ENCODE measurements at places on chromosomes 13 and 19.

DNA sequence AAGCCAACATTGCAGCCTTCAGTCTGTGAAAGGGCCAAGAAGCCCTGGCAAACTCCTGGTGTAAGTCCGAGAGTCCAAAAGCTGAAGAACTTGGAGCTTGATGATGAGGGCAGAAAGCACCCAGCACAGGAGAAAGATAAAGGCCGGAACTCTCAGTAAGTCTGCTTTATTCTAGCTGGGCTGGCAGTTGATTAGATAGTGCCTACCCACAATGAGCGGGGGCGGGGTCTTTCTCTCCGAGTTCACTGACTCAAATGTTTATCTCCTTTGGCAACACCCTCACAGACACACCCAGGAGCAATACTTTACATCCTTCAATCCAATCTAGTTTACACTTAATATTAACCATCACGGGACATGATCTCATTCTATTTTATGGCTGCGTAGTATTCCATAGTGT lies 1317.1 kb downstream of the SLITRK1 start:
- DNase-seq, result no peak

DNA sequence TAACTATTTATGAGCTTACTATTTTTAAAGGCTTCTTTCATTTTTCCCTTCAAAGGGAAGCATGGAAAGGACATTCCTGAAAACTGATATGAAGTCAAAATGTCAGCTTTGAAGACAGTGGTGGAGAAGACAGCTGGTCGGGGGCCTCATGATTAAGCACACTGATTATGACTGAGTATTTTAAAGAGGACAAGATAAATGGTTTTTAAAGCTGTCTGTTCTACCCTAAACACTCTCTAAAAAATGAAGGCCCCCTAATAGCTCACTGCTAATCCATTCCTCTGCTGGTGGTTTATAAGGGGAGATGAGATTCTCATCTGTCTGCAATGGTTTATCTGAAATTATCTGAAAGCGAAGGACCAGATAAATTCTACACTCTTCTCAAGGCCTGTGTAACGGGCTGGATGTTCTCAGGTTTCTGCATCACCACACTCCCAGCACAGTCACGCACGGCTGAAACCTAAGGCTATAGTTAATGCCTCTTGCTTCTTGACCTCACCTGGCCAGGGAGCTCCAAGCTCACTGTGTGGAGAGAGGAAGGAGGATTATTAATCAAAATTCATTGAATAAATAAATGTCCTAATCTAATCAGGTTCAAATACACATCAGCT lies 86.9 kb upstream of the DOCK9 start:
- DNase-seq, result no peak

DNA sequence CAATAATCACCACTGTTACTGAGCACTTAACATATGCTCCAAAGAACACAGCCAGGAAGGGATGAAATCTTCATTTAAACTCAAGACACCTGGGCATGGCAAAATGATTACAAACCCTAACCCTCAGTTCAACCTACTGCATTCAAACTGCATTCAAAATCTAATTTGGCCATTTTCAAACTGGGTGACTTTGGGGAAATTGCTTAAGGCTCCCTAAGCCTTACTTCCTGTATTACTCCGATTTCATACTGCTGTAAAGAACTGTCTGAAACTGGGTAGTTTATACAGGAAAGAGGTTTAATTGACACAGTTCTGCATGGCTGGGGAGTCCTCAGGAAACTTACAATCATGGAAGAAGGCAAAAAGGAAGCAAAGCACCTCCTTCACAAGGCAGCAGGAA lies 50.4 kb downstream of the CBY2 start:
- DNase-seq, result no peak

DNA sequence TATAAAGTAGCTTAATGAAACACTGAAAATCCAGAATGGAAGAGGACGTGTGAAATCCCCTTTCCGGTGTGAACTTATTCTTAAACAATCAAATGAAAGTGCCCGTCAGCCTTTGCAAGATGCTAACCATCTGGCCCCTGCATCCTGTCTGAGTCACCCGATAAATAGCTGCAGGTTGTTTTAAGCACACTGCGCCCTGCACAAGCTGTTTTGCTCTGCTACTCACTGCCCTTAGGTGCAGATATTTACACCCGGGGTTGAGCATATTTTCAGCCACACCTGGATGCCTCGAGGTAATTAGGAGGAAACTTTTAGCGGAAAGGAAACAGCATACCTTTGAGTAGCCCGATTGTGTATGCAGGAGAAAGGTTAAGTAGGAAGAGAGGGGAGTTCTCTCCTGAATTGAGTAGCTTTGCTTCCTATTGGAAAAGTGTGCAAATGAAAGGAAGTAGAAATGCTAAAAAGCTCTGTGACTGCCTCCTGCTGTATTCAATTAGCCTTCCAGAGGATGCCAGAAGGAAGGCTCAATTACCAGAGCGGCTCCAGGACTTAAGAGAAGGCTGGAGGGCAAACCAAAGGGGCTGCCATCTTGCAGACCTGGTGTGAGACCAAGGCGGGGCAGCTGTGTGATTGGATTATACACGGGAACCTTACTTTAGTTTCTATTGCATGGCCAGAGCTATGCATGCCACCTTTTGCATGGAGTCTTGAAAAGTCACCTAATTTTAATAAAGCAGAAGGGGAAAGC lies 42.5 kb downstream of the IRS2 start:
- DNase-seq, result no peak

DNA sequence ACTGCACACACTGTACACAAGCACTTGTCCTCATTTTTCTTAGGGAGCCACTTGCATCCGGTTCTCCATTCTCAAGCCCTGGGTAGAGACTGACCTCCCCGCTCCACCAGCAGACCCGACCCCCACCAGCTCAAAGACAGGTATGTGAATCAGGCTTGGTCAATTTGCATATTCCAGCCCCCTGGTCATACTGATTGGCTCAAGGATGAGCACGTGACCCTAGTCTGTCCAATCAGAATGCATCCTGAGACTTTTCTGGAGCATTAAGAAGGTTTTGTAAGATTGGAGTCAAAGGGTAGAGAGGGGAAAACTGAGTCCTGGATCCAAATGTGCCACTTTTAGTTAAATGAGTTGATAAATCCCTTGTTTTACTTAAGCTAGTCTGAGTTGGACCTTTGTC lies 34.1 kb downstream of the NOTCH3 start:
- no peak for DNase-seq

GRCh38 chr13:43650882-43651281 lies 135.9 kb downstream of the ENOX1 start:
- DNase-seq, result no peak

GRCh38 chr13:94656766-94657165 lies 55.1 kb downstream of the GPR180 start:
- no peak for DNase-seq

- DNase-seq, result no peak
Observed at GRCh38 chr19:18704971-18705370, 21.5 kb downstream of the CRTC1 start.

DNA sequence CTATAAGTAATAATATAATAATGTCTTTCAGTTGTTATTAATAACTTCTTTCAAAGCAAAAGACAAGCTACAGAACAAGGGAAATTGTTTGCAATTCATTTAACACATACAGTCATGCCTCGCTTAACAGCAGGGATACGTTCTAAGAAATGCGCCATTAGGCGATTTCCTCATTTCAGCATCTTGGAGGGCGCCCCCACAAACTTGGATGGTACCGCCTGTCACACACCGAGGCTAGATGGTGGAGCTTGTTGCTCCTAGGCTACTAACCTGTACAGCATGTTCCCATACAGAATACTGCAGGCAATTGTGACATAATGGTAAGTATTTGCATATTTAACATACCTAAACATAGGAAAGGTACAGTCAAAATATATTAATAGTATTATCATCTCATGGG lies 8.2 kb upstream of the ANKRD10 start:
- no peak for DNase-seq

GRCh38 chr13:32956595-32956933 lies 59.7 kb upstream of the KL start:
- DNase-seq, result no peak

GRCh38 chr13:87754097-87754496 lies 82.9 kb downstream of the SLITRK5 start:
- DNase-seq, result no peak

- no peak for DNase-seq
Observed at GRCh38 chr19:2699413-2700140, 2.9 kb downstream of the GNG7 start.

GRCh38 chr13:112912726-112913440 lies 56.1 kb upstream of the MCF2L start:
- DNase-seq, result no peak

- DNase-seq, result no peak
Observed at GRCh38 chr13:49206641-49207040, 13.5 kb upstream of the MLNR start.

DNA sequence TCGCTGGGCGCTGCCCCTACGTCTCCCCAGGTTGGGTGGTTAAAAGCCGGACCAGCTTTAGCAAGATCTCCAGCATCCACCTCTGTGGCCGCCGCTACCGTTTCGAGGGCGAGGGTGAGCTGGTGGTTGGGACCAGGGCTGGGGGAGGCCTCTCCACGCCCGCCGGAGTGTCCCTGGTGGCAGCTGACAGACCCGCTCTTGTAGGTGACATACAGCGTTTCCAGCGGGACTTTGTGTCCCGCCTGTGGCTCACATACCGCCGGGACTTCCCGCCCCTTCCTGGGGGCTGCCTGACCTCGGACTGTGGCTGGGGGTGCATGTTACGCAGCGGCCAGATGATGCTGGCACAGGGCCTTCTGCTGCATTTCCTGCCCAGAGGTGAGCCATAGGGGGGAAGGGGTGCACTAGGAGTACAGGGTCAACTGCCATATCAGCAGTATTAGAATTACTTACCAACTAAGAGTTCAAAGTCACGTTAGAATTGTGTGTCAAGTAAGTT lies 1.1 kb downstream of the ATG4D start:
- DNase-seq, result no peak

DNA sequence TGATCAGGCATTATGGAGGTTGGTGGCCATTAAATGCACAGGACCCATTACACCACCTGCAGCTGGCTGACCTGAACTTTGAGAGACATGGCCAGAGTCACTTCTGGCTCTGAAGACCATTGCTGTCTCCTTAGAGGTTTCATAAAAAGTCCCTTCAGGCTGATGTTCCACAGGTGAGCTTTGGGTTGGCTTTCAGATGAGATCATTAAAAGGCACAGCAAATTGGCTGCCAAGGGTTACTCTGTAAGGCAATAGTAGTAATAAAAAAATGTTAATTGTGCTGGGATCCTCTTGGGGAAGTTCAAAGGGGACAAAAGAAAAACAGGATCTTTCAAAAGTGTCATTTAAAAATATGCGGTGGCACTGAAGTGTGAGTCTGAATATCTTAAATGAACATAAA lies 4.2 kb downstream of the OLFM4 start:
- no peak for DNase-seq

DNA sequence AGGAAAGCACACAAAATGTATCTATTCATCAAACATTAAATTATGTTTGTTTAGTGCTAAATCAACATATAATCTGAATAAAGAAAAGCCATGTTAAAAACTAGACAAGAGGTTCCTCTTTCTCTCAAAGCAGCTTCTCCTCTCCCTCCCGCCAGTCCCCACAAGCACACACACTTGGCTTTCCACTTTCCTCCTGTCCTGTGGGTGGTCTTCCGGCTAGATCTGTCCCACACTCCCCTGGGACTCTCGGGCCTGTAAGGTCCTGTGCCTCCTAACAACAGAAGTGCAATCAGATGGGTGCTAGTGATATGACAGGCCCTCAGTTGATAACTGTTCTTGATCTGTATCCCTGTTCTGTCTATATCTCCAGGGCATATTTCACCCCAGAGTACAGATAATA lies 45.6 kb upstream of the RAP2A start:
- no peak for DNase-seq

DNA sequence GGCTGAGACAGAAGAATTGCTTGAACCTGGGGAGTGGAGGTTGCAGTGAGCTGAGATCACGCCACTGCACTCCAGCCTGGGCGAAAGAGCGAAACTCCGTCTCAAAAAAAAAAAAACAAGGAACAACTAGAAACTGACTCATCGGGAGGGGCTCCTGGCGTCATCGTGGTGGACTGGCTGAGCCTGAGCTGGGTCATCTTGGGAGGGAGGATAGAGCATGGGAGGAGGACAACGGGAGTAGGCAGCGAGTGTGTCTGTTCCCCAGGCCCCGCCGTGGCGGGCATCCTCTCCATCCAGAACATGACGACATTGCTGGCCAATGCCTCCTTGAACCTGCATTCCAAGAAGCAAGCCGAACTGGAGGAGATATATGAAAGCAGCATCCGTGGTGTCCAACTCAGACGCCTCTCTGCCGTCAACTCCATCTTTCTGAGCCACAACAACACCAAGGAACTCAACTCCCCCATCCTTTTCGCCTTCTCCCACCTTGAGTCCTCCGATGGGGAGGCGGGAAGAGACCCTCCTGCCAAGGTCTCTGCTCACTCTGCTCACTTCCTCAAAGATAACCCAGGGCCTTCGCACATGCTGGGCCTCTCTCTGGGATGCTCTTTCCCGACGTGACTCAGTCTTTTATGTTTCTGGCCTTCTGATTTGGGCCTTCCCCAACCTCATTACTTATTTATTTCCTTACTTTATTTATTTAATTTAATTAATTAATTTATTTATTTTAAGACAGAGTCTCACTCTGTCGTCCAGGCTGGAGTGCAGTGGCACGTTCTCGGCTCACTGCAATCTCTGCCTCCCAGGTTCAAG lies 16.6 kb downstream of the DDX39A start:
- no peak for DNase-seq

DNA sequence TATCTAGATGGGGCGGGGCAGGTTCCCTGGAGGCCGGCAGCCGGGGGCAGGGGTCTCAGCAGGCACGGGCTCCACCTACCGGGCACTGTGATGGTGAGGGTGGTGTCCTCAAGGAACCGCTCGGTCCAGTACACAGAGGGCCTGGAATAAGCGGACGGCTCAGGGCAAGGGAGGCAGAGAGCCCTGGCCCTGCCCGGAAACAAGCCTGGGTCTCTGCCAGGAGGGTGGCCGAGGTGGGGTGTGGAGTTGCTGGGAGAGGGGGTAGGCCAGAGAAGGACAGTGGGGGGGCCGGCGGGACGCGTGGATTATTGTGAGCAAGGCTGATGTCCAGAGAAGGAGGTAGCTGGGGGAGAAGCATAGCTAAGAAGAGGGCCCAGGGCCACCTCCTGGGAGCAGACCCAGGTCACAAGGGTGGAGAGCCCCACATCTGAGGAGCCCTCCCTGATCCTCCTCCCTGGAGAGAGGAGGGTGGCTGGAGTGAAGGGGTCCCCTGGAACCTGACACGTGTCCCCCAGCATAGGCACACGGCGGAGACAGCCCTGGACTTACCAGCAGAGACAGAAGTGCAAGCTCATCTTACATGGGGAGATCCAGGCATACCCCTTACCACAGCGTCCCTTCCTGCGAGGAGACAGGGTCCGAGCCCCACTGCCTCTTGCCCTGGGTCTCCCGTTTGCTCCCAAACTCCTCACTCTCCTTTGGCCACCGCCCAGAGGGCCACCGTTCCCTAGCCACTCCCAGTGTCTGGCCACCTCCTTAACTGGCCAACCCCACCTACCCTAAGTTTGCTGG lies 29.0 kb upstream of the MIER2 start:
- DNase-seq, result no peak

DNA sequence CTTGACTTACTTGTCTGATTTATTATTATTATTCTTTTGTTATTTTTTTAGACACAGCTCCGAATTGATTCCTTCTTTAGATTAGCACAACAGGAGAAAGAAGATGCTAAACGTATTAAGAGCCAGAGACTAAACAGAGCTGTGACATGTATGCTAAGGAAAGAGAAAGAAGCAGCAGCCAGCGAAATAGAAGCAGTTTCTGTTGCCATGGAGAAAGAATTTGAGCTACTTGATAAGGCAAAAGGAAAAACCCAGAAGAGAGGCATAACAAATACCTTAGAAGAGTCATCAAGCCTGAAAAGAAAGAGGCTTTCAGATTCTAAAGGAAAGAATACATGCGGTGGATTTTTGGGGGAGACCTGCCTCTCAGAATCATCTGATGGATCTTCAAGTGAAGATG lies 29.4 kb downstream of the ERCC5 start:
- DNase-seq, result no peak

- DNase-seq, result no peak
Observed at GRCh38 chr19:43286096-43286495, 16.8 kb upstream of the PSG9 start.

Data from frontal cortex (tissue), 4 donors.